ENCODE measurements at places on chromosomes 7 and 10.

GRCh38 chr10:119394657-119395279 lies 147.8 kb downstream of the RGS10 start:
- DNase-seq: no peak

GRCh38 chr7:43691611-43692010 lies 37.7 kb downstream of the COA1 start:
- no peak for DNase-seq

- DNase-seq: no peak
These were observed 18.8 kb upstream of the MINDY3 start for GRCh38 chr10:15879058-15879457.

GRCh38 chr10:807958-808353 lies 118.5 kb upstream of the DIP2C start:
- DNase-seq: no peak

DNA sequence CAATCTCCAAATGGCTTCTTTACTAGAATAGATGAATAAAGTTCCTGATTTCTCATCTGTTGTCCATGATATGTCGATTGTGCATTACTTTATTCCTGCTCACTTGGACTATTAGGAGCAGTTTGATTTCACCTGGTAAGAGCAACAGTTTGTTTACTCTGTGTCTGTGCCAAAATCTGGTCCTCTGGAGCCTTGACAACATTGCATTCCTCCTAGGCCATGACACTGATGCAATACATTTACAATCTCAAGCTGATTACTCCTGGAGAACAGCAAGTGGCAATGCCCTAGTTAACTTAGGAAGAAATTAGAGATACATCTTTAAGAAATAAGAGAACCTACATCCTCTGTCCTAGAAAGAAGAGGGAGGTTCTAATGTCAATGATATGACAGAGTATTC lies 71.8 kb downstream of the SGCE start:
- DNase-seq: no peak

Measured in substantia nigra (tissue), 51 donors.